ENCODE measurements at places on chromosomes 3 and 15.

GRCh38 chr3:184236636-184237035 is 7.3 kb downstream of the VWA5B2 start:
- no peak for DNase-seq

DNA sequence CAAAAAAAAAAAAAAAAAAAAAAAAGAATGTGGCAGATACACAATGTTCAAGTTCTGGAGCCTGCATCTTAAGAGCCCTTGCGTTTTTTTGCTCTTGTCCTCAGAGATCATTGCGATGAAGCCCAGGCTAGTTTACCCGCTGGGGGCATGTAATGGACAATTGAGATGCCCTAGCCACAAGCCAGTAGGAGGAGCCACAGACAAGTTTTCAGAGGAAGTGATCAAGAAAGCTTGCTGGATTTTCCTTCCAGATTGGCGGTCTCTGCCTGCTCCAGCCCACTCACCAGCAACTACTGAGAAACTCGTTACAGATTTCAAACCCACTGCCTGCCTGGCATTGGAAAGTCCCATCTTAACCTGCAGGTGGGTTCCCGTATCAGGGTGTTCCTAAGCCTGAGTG is 192.1 kb upstream of the EOMES start:
- no peak for DNase-seq

DNA sequence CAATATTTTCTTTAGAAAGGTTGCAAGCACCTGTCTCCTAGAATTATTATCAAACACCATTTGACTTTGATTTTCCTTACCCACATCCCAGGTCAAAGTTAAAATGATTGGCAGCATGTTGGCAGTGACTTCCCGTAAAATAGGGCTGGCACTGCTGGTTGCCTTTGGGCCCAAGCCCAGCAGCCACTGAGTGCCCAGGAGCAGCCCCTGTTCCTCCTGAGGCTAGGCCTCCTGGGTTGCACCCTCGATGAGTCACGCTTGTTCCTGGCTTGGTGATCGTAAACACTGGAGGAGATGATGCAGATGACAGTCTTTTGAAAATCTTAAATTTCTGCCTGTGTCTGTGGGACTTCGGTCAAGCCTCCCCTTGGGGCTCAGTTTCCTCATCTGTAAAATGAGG is 290.0 kb downstream of the TLE3 start:
- no peak for DNase-seq

DNA sequence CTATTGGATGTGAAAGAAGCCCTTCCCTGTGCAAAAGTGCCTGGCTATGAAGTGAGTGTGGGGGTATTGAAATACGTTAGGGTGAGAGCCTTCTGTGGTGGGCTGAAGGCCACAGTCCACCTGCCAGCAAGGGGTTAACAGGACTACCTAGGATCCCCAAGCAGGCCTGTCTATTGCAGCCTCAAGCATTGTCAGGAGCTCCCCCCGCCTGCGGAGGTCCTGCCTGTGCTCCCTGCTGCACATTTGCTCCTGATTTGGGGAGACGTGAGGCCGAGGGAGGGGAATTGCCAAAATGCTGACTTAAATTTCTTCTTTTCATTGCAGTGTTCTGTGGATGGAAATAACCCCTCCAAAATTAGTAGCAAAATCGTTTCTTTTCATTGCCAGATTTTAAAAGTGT is 56.2 kb downstream of the GABRG3 start:
- no peak for DNase-seq

DNA sequence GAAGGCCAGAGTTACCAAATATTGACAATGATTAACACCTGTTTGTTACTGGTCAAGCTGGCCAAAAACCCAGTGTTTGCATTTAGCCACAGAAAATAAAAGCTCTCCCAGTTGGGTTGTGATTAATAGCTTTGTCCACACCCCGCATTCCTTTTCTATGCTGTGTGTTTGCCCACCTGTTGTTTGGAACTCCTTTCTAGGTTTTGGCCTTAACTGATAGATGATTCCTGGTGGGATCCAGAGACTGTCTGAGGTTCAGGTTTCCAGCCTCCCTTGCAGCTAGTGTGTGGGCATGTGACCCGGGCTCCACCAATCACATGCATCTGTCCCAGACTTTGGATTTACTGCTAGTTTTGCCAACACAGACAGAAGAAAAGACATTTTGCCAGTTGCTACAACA is 83.8 kb downstream of the PTPRG start:
- peak; percentile 26 for DNase-seq

DNA sequence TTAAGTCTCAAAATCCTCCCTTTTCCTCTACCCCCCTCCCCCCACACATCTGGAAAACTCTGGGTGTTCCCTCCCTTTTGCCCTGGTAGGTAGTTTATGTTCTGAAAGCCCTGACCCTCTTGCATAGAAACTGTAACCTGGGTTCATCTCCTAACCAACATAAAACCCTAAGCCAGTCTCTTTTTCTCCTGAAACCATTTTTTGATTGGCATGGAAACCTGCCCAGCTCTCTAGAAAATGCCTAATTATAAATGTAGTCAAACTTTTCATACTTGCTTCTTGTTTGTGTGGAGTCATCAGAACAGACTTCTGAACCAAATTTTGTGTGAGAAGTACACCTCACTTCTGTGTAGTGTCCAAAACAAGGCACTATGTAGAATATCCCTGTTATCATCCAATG is 1264.4 kb downstream of the SI start:
- no peak for DNase-seq

GRCh38 chr3:184300378-184300720 is 1.3 kb downstream of the PSMD2 start:
- DNase-seq, result no peak

DNA sequence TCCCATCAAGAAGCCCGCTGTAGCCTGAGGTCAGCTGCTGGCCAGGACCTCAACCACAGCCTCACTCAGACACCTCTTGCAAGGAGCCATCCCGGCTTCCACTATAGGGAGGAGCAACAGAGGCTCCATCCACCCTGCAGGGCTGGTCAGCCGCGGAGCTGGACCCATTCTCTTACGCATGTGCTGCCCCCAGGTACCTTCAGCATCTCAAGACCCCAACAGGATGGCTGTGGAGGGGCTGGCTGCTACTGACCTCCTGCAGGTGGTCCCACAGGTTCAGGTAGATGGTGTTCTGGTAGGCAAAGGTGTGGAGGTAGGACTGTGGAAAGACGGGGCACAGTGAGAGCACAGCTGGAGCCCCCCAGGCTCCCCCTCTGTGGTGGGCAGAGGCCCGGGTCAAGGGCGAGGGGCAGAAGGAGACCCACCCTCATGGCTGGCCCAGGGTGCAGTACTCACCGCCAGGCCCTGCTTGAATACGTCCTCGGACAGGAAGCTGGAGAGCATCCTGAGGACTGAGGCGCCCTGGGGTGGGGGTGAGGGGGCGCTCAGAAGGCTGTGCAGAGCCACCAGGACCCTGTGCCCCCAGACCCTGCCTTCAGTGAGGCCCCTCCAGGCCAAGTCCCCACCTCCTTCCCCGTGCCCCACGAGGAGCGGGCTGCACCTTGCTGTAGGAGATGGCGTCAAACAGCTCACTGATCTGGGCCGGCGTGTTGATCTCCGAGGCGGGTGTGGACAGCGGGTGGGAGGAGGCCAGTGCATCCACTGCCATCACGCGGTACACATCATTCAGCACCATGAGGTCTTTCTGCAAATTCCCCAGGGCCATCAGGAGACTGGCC is 11.4 kb downstream of the ANPEP start:
- no peak for DNase-seq

Measured in HuH-7.5 (cell line).